T-cell (primary cell): ENCODE measurements at places on chromosomes 6 and 20. TPM values are rescaled to one million over a fixed set of nuclear protein-coding genes. Genes with fewer than 3 reads are reported as not detected.
A peak's percentile ranks its signal among the peaks of the same experiment; 100 is the strongest.

DNA sequence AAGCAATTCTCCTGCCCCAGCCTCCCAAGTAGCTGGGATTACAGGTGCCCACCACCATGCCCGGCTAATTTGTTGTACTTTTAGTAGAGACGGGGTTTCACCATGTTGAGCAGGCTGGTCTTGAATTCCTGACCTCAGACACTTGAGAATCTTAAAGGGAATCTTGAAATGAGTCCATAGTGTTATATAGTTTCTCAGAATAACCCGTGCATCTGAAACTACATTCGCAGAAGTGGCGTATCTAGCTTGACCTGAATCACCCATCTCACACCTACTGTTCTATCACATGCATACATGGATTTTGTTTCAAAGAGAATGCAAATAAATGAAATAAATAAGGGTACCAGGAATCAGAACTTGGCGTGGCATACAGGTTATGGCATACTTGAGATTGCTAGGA, 65.0 kb downstream of the NCOA7 start:
- DNase-seq: no peak
- no peak overlapping the region for H3K4me3 ChIP-seq
- H3K36me3 ChIP-seq: peaks cover 18% of the 10 kb centered on the region
- H3K27me3 ChIP-seq: no peaks in the 10 kb centered on the region
- no peak overlapping the region for H3K27ac ChIP-seq

DNA sequence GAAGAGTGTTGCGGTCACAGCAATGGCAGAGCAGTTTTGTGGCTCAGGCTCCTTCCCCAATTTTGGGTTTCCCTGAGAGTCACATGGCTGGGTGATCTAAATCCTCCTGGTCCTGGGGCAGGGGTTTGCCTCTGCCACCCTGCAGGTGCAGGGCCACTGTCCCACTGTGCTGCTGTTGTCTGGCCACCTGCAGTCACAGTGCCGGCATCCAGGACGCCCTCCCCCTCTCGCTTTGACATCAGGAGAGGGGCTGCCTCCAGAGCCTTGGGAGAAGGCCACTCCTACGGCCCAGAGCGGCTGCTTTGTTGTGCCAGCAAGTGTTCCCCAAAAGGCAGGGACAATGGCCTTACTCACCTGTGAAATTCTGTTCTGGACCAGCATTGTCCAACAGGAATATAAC, 449.0 kb downstream of the QKI start:
- no peak for DNase-seq
- no peak overlapping the region for H3K4me3 ChIP-seq
- no peaks in the 10 kb centered on the region for H3K4me1 ChIP-seq
- H3K36me3 ChIP-seq: no peaks in the 10 kb centered on the region
- H3K27me3 ChIP-seq: no peaks in the 10 kb centered on the region

EYA2 gene
- not detected for total RNA-seq

PLN gene
- total RNA-seq: not detected

KCNK15 gene
- total RNA-seq: not detected

VSX1 gene
- total RNA-seq: not detected

DNA sequence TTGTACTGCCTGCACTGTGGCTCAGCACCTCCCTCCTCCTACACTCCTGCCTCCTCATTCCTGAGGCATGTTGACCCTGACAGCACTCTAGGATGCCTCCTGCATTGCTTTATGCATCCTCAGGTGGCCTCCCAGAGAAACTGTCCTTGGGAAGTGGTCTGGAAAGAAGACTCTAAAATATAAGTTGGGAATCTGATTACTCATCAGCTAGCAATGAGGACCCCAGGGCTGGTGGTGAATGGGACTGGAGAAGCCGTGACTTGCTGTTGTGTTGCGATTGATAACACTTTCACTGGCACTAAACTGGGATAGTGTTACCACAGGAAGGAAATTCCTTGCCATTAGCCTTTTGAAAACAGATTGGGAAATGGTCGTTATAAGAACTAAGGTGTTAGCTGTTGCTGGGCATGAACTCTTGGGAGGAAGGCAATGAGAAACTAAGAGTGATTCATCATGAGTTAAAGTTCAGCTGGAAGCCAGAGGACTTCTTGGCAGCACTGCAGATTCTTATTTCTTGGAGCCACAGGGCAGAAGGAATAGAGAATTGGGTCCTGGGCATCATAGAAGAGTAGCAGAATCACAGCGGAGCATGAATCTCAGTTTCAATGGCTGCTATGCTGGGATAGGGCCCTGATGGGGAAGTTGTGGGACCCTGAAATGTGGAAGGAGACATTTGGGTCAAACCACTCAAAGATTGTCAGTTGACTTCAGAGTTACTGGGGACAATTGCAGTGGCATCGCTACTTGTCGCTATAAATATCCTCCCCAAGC, 10.1 kb upstream of the SIRPD start:
- H3K27me3 ChIP-seq: no peaks in the 10 kb centered on the region
- no peaks in the 10 kb centered on the region for H3K4me1 ChIP-seq
- no peak for DNase-seq
- H3K36me3 ChIP-seq: no peaks in the 10 kb centered on the region

GRCh38 chr6:148455225-148455624, 112.6 kb downstream of the SASH1 start:
- DNase-seq: no peak
- no peaks in the 10 kb centered on the region for H3K4me1 ChIP-seq
- no peak overlapping the region for H3K4me3 ChIP-seq
- H3K36me3 ChIP-seq: no peaks in the 10 kb centered on the region

- no peak for DNase-seq
- no peak overlapping the region for H3K4me3 ChIP-seq
- H3K36me3 ChIP-seq: no peaks in the 10 kb centered on the region
These were observed 136.4 kb downstream of the TBXT start for GRCh38 chr6:166031275-166031674.

FAM217A gene
- total RNA-seq: not detected

- H3K36me3 ChIP-seq: no peaks in the 10 kb centered on the region
- no peaks in the 10 kb centered on the region for H3K27me3 ChIP-seq
- no peak overlapping the region for H3K27ac ChIP-seq
- no peak overlapping the region for H3K4me3 ChIP-seq
- H3K4me1 ChIP-seq: no peaks in the 10 kb centered on the region
- DNase-seq: no peak
These were observed 223.7 kb downstream of the TAF4 start for GRCh38 chr20:61841966-61842365.

PDYN gene
- total RNA-seq: not detected

DNA sequence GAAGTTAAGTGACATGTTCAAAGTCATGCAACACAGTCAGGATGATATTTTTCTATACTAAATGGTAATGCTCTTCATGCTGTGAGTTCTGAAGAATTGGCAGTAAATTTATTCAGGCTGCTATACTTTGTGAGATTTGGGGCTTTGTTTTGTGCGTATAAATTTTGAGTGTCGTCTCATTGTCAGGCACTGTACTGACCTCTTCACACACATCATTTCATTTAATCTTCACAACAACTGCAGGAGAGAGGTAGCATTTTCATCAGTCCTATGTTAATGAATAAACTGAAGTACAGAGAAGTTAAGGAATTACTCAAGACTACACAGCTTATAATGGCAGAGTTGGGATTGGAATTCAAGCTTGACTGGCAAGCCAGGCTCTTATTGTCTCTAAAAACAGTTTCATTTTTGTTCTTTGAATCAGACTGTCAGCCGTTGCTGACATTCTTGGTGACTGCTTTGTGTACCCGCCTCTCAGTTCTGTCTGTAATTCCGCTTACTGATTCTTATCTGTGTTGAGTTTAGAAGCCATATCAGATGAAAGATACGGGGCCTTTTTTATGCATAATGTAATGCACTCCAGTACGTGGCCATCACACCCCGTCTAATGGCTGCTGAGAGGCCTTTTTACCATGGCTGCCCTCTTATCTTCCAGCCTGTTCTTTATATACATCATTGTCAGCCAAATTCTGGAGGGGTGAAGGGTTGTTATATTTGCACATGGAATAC, 274.9 kb downstream of the UTRN start:
- H3K27me3 ChIP-seq: no peaks in the 10 kb centered on the region
- peak overlapping the region; percentile 9 for H3K4me3 ChIP-seq

DNA sequence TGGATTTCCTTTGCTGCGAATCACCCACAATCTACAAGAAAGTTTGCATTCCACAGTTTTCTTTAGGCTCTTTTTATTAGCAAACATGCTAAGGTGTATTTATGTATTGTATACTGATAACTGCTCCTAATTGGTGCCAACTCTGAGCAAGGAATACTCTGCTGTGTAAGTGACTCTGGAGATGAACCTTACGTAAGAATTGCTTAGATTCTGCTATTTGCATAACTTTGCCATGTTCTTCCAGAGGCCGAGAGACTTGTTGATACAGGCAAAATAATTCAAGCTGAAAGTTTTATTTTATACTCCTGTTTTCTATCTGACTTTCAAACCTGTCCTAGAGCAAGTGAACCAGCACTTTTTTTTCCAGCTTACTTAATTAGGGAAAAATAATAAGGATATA, 461.3 kb downstream of the GJA1 start:
- no peak overlapping the region for H3K4me3 ChIP-seq
- H3K36me3 ChIP-seq: no peaks in the 10 kb centered on the region
- DNase-seq: no peak
- no peak overlapping the region for H3K27ac ChIP-seq
- H3K4me1 ChIP-seq: no peaks in the 10 kb centered on the region
- H3K27me3 ChIP-seq: no peaks in the 10 kb centered on the region
